ENCODE measurements at places on chromosomes 2 and 18. TPM values are rescaled to one million over a fixed set of nuclear protein-coding genes. Genes with fewer than 3 reads are reported as not detected.

The ICOS gene
- total RNA-seq, result not detected

The PLA2R1 gene
- 30.1 TPM for total RNA-seq

The DSG1 gene
- not detected for total RNA-seq

The KCNF1 gene
- total RNA-seq, result not detected

The GALNT5 gene
- 59.5 TPM for total RNA-seq

The CFAP65 gene
- total RNA-seq, result 0.22 TPM

The PARD3B gene
- total RNA-seq, result 19.5 TPM

The RGPD4 gene
- under 0.01 TPM for total RNA-seq

The LBX2 gene
- total RNA-seq, result 2.2 TPM

The KYNU gene
- 8.8 TPM for total RNA-seq

The MEIS1 gene
- total RNA-seq, result 11.1 TPM

The LYPD6 gene
- 0.52 TPM for total RNA-seq

The PTPN18 gene
- total RNA-seq, result 26.7 TPM

The SPC25 gene
- total RNA-seq, result 3.7 TPM

The PRLH gene
- total RNA-seq, result not detected

The HDAC4 gene
- 45.6 TPM for total RNA-seq

The SERPINB3 gene
- total RNA-seq, result not detected
